ENCODE measurements at places on chromosomes 16 and 17.
A peak's percentile ranks its signal among the peaks of the same experiment; 100 is the strongest.

- DNase-seq, result no peak
Observed at GRCh38 chr17:4790705-4791088, 1.9 kb downstream of the GLTPD2 start.

DNA sequence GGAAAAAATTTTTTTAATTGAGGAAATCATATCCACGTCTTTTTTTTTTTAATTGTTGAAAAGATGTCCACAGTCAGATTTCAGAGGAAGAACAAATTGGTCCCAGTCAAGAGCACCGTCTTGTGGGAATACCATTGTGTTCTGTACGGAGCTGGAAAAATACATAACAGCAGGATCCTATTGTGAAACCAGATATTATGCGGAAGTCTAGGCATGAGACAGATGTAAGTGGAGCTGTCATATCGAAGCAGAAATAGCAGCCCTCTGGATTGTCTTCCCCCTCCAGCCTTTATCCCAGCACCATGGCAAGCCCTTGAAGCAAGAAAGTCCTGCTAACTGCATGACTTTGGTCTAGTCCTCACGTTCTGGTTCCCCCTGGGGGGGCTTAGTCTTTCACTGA lies 391.6 kb upstream of the ASIC2 start:
- DNase-seq, result no peak

DNA sequence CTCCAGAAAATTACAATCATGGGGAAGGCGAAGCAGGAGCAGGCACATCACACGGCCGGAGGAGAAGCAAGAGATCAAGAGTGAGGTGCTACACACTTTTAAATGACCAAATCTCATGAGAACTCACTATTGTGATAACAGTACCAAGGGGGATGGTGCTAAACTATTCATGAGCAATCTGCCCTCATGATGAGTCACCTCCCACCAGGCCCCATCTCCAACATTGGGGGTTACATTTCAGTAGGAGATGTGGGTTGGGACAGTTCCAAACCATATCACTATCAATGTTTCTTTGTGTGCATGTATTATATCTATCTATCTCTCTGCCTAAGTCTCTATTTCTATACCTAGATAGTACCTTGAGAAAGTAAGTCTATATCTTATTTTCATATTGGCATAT lies 724.8 kb downstream of the CDH11 start:
- DNase-seq, result no peak

GRCh38 chr17:36602924-36603384 lies 1.6 kb downstream of the MRM1 start:
- DNase-seq, result peak; percentile 77
